CD14-positive monocyte (primary cell): ENCODE measurements at places on chromosomes 3 and 15. TPM values are rescaled to one million over a fixed set of nuclear protein-coding genes. Genes with fewer than 3 reads are reported as not detected.

DNA sequence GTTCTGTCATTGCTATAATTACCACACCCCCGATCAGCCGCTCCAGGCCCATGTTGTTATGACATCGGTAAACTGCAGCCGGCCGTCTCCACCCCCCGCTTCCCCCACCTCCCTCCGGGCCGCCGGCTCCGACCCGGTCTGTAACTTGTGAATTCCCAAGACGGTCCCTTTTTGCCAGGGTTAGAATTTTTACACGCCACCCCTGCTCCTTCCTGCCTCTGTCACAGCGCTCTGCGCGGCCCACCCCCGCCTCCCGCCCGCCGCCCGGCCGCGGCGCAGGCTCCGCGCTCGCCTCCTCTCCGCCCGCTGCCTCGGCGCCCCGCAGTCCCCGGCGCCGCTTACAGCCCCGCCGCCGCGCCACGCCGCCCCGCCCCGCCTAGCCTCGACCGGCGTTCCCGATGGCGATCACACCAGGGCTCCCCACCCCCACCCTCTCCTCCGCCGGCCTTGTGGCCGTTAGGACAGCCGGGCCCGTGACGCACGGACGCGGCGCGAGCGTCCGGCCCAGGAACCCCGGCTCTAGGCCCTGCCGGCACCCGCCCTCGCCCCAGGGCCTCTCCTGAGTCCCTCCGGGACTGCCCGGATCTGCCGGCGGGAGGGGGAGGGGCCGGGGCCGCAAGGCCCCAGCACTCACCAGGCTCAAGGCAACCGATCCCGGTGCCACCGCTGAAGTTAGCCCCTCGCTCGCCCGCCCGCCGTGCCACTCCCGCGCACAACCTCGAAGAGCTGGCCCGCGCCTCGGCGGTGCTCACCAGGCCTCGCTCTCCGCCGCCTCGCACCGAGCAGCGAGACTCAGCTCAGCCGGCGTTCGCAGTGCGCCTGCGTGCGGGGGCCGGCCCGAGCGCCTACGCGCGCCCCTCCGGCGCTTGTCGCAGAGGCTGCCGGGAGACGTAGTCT, at the start of gene KPNA1:
TSS of gene KPNA1 (minus strand) at position 817 of the 897 bp plus-strand sequence. CDS start 18,374 bp downstream, outside the sequence.
- peaks cover 28% of the 10 kb centered on the region for H3K4me1 ChIP-seq
- H3K36me3 ChIP-seq, result no peaks in the 10 kb centered on the region
- H3K4me3 ChIP-seq, result peak within 1 kb of the TSS; percentile 56
- peak; percentile 80 for DNase-seq

- H3K27ac ChIP-seq, result no peak overlapping the region
- H3K4me3 ChIP-seq, result no peak overlapping the region
- no peaks in the 10 kb centered on the region for H3K4me1 ChIP-seq
- no peak for DNase-seq
- H3K36me3 ChIP-seq, result no peaks in the 10 kb centered on the region
Measured at GRCh38 chr3:189927975-189928895, 192.5 kb downstream of the P3H2 start.

- H3K27ac ChIP-seq, result no peak overlapping the region
- H3K4me3 ChIP-seq, result no peak overlapping the region
- no peaks in the 10 kb centered on the region for H3K4me1 ChIP-seq
- H3K27me3 ChIP-seq, result no peaks in the 10 kb centered on the region
- DNase-seq, result no peak
Measured at GRCh38 chr15:67915461-67916374, 75.9 kb upstream of the RNU6-1 start.

DNA sequence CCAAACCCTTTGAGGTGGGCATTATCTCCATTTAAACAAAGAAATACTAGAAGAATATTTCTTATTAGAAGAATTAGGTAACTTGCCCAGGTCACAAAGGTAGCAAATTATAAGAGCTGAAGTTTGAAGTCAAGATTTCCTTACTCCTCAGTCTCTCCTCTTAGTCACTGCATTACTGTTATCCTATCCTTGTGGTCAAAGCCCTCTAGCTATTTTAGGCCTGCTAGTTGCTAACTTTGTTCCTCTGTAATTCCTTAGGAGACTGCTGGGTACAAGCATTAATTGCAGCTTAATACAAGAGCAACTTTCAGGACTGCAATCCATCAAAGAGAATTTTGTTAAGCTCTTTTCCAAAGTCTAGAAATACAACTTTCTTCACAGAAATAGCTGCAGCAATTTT, 528.2 kb downstream of the ZIC1 start:
- H3K36me3 ChIP-seq, result no peaks in the 10 kb centered on the region
- H3K4me3 ChIP-seq, result no peak overlapping the region
- no peak overlapping the region for H3K27ac ChIP-seq
- H3K4me1 ChIP-seq, result no peaks in the 10 kb centered on the region
- H3K27me3 ChIP-seq, result no peaks in the 10 kb centered on the region

The CYP1A1 gene
- polyA plus RNA-seq, result not detected

DNA sequence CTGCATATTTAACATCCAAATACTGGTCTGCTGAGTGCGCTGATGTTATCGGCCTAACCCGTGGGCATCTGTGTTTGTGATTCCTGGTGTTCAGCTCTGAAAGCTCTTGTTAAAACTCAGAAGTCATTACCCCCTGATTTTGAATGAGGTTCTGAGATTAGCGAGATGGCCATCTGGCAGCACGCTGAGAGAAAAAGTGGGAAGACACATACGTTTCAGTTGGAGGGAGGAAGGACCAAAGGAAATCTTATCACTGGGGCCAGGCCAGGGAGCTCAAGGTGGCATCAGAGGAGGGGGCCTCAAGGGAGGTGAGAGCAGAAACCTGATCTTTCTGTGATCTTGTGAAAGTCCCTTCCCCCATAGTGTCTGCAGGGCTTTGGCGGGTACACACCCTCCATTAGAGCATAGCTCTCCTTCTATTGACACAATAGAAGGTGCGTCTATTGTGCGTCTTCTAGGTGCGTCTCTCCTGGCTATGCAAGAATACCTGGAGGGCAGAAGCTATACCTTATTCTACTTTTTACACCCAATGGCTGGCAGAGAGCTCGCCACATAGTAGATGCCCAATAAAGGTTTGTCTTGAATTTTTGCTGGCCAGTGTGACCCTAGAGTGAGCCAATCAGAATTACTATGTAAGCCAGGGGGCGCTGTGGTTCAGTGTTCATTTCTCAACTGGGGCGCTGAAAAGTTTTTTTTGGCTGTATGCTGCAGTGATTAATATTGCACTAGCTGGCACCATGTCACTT, 182.4 kb downstream of the SHQ1 start:
- DNase-seq, result peak; percentile 22
- H3K4me1 ChIP-seq, result no peaks in the 10 kb centered on the region
- no peaks in the 10 kb centered on the region for H3K36me3 ChIP-seq
- no peaks in the 10 kb centered on the region for H3K27me3 ChIP-seq
- H3K27ac ChIP-seq, result no peak overlapping the region
- H3K4me3 ChIP-seq, result no peak overlapping the region

GRCh38 chr15:43204016-43204901, 16.6 kb downstream of the EPB42 start:
- no peaks in the 10 kb centered on the region for H3K36me3 ChIP-seq
- peak; percentile 12 for DNase-seq
- no peaks in the 10 kb centered on the region for H3K4me1 ChIP-seq

The TAGLN3 gene
- not detected in 2 replicates for polyA plus RNA-seq

DNA sequence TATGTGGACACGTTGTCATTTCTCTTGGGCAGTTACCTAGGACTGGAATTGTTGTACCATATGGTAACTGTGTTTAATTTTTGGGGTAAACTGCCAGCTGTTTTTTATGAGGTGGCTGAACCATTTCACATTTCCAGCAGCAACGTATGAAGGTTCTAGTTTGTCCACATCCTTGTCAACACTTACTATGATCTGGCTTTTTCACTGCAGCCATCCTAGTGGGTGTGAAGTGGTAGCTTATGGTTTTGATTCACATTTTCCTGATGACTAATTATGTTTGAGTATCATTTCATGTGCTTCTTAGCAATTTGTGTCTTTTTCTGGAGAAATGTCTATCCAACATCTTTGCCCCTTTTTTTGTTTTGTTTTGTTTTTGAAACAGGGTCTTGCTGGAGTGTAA, 96.2 kb downstream of the VGLL4 start:
- H3K4me3 ChIP-seq, result no peak overlapping the region
- H3K27me3 ChIP-seq, result no peaks in the 10 kb centered on the region

- H3K27me3 ChIP-seq, result no peaks in the 10 kb centered on the region
- no peak for DNase-seq
- no peak overlapping the region for H3K4me3 ChIP-seq
- no peaks in the 10 kb centered on the region for H3K4me1 ChIP-seq
- no peaks in the 10 kb centered on the region for H3K36me3 ChIP-seq
Measured at GRCh38 chr15:77864211-77865105, 213.1 kb downstream of the TBC1D2B start.

GRCh38 chr15:51077221-51078153, 17.2 kb downstream of the TNFAIP8L3 start:
- no peaks in the 10 kb centered on the region for H3K36me3 ChIP-seq
- DNase-seq, result peak; percentile 86
- peak overlapping the region; percentile 14 for H3K27ac ChIP-seq
- peaks cover 6% of the 10 kb centered on the region for H3K27me3 ChIP-seq

The STRA6 gene
- polyA plus RNA-seq, result not detected

DNA sequence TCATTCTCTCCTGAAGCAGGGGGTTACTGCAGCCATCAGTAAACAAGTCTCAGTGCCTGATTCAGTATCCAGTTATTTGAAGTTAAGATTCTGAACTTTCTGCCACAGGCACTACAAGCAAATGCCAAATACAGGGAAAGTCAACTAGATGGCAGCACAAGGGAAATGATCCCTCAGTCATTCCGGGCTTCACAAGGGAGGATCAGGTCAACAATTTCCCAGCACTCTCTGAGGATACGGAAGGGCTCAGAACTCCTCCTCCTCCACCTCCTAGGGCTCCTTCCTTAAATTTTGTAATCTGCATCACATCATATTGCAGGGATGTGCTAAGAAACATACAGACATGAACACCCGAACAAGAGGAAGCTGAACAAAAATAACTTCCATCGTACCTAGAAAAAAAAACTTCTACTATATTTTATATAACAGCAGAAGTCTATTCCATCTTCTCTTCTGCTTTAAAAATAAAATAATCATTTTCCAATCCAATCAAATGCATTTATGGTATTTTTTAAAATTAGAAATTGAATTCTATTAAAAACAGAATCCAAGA, 187.1 kb downstream of the FMN1 start:
- peaks cover 24% of the 10 kb centered on the region for H3K4me1 ChIP-seq
- no peaks in the 10 kb centered on the region for H3K36me3 ChIP-seq
- DNase-seq, result peak; percentile 7
- H3K27ac ChIP-seq, result no peak overlapping the region
- H3K27me3 ChIP-seq, result no peaks in the 10 kb centered on the region

GRCh38 chr3:191378142-191378812, 48.0 kb upstream of the UTS2B start:
- no peaks in the 10 kb centered on the region for H3K27me3 ChIP-seq
- DNase-seq, result no peak
- H3K27ac ChIP-seq, result no peak overlapping the region
- H3K4me3 ChIP-seq, result no peak overlapping the region
- H3K4me1 ChIP-seq, result no peaks in the 10 kb centered on the region

- no peak overlapping the region for H3K27ac ChIP-seq
- DNase-seq, result no peak
- peaks cover 7% of the 10 kb centered on the region for H3K36me3 ChIP-seq
- no peaks in the 10 kb centered on the region for H3K4me1 ChIP-seq
Measured at GRCh38 chr15:80191897-80192595, 39.2 kb downstream of the FAH start.

- H3K4me3 ChIP-seq, result peak overlapping the region; percentile 4
- peak; percentile 70 for DNase-seq
- H3K4me1 ChIP-seq, result peaks cover 14% of the 10 kb centered on the region
- H3K36me3 ChIP-seq, result no peaks in the 10 kb centered on the region
Measured at GRCh38 chr3:102038477-102039142, 189.3 kb downstream of the NFKBIZ start.

GRCh38 chr15:63892794-63893441, 59.2 kb upstream of the HERC1 start:
- no peaks in the 10 kb centered on the region for H3K27me3 ChIP-seq
- no peaks in the 10 kb centered on the region for H3K36me3 ChIP-seq
- peak overlapping the region; percentile 24 for H3K27ac ChIP-seq
- no peak overlapping the region for H3K4me3 ChIP-seq

GRCh38 chr15:72994534-72995177, 57.6 kb upstream of the NEO1 start:
- no peak overlapping the region for H3K27ac ChIP-seq
- DNase-seq, result no peak
- peaks cover 4% of the 10 kb centered on the region for H3K27me3 ChIP-seq
- no peak overlapping the region for H3K4me3 ChIP-seq
- H3K36me3 ChIP-seq, result no peaks in the 10 kb centered on the region

The MUC4 gene
- not detected in 2 replicates for polyA plus RNA-seq

GRCh38 chr15:67548236-67548852, 5.8 kb downstream of the MAP2K5 start:
- no peak overlapping the region for H3K4me3 ChIP-seq
- no peak for DNase-seq
- H3K27ac ChIP-seq, result peak overlapping the region; percentile 3
- H3K4me1 ChIP-seq, result peaks cover 6% of the 10 kb centered on the region
- no peaks in the 10 kb centered on the region for H3K27me3 ChIP-seq

The CTXN2 gene
- not detected in 2 replicates for polyA plus RNA-seq

The ZNF860 gene
- polyA plus RNA-seq, result not detected

DNA sequence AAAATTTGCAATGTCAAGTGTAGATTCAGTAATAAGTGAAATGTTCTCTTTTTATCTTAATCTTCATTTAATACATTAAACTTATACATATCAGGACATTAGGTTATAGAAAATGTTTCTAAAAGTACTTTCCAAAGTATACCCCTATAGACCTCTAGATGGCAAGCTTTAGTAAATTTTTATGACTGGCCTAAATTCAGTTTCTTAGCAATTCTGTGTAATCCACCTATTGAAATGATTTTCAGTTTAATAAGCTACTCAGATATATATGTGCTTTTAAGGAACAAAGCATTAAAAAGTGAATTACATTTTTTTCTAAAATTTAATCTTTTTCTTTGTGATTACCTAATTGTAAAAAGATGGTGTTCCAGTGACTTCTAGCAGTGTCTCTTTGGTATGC, 342.2 kb downstream of the GBE1 start:
- H3K27me3 ChIP-seq, result no peaks in the 10 kb centered on the region
- H3K4me1 ChIP-seq, result no peaks in the 10 kb centered on the region
- H3K27ac ChIP-seq, result no peak overlapping the region
- no peaks in the 10 kb centered on the region for H3K36me3 ChIP-seq

DNA sequence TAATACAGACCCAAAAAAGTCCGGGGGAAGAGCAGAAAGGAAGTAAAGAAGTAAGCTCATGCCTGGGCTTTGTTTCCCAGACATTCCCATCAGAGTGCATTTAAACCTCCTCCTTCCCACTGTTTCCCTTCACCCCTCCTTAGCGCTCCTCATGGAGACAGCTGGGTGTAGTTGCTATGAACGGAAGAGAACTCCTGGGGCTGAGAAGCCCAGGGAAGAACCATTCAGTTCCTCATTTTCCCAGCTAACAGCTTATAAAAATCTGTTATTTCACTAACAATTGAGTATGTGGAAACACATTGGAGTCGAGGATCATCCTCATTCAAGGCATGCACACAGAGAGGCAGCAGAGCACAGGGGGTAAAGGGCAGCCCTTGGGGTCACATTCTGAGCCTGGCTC, 299.3 kb downstream of the SHQ1 start:
- peak; percentile 24 for DNase-seq
- peaks cover 18% of the 10 kb centered on the region for H3K4me1 ChIP-seq
- no peak overlapping the region for H3K4me3 ChIP-seq
- no peaks in the 10 kb centered on the region for H3K27me3 ChIP-seq
- no peaks in the 10 kb centered on the region for H3K36me3 ChIP-seq

The IP6K2 gene
- 16.5 TPM for polyA plus RNA-seq
